Activated T-helper 2 cell treated with anti-CD3 and anti-CD28 coated beads, Interferon-gamma antibody, Interleukin-2, Interleukin-4, amounts not matched to agents 10 μg/mL and 5 μg/mL and 100 μg/mL, durations not matched to agents 14 hours and 24 hours and 36 hours (primary cell): ENCODE measurements at places on chromosomes 12 and 14. TPM values are rescaled to one million over a fixed set of nuclear protein-coding genes. Genes with fewer than 3 reads are reported as not detected.

MDM1 gene
- 13.1 and 14.8 TPM in 2 replicates for total RNA-seq

SFSWAP gene
- total RNA-seq, result 58.5 and 60.1 TPM in 2 replicates

GSG1 gene
- total RNA-seq, result not detected in 2 replicates

KLRC1 gene
- total RNA-seq, result 0.21 and 0.37 TPM in 2 replicates

CLEC4D gene
- total RNA-seq, result not detected in 2 replicates

TMTC1 gene
- 1.4 TPM in 2 replicates for total RNA-seq

KRT79 gene
- total RNA-seq, result not detected in 2 replicates

WDR89 gene
- 25.5 and 25.9 TPM in 2 replicates for total RNA-seq

KRT78 gene
- total RNA-seq, result not detected in 2 replicates

PSME1 gene
- 340 and 342 TPM in 2 replicates for total RNA-seq

ITGB7 gene
- 200 and 208 TPM in 2 replicates for total RNA-seq

CCND2 gene
- total RNA-seq, result 557 and 561 TPM in 2 replicates

GZMH gene
- 12.6 and 14.0 TPM in 2 replicates for total RNA-seq

KMT2D gene
- 93.3 and 100 TPM in 2 replicates for total RNA-seq

PTCSC3 gene
- not detected in 2 replicates for total RNA-seq

ANO4 gene
- not detected in 2 replicates for total RNA-seq

TMTC3 gene
- 7.2 and 8.1 TPM in 2 replicates for total RNA-seq

KLRD1 gene
- total RNA-seq, result 3.3 and 3.5 TPM in 2 replicates

LHX5 gene
- not detected in 2 replicates for total RNA-seq

NTN4 gene
- total RNA-seq, result not detected in 2 replicates

TUNAR gene
- total RNA-seq, result not detected in 2 replicates

TMEM233 gene
- not detected in 2 replicates for total RNA-seq

SSPN gene
- not detected in 2 replicates for total RNA-seq

SRSF5 gene
- 316 and 358 TPM in 2 replicates for total RNA-seq

RNASE3 gene
- total RNA-seq, result not detected in 2 replicates

MFAP5 gene
- not detected in 2 replicates for total RNA-seq

NEUROD4 gene
- total RNA-seq, result not detected in 2 replicates

NR1H4 gene
- total RNA-seq, result not detected in 2 replicates

OR4E2 gene
- not detected in 2 replicates for total RNA-seq

MBD6 gene
- total RNA-seq, result 62.4 and 67.9 TPM in 2 replicates

LTBR gene
- 0.32 and 0.50 TPM in 2 replicates for total RNA-seq

CNTN1 gene
- total RNA-seq, result not detected in 2 replicates

ASCL1 gene
- not detected in 2 replicates for total RNA-seq

CLEC2A gene
- total RNA-seq, result not detected in 2 replicates

ACOT6 gene
- total RNA-seq, result not detected in 2 replicates

LRTM2 gene
- 0.07 and 0.09 TPM in 2 replicates for total RNA-seq

ENDOU gene
- not detected in 2 replicates for total RNA-seq

RNF212B gene
- total RNA-seq, result not detected in 2 replicates

APOF gene
- total RNA-seq, result not detected in 2 replicates

TGFB3 gene
- total RNA-seq, result 3.9 and 4.1 TPM in 2 replicates
